ENCODE measurements at places on chromosomes 5 and 9.

DNA sequence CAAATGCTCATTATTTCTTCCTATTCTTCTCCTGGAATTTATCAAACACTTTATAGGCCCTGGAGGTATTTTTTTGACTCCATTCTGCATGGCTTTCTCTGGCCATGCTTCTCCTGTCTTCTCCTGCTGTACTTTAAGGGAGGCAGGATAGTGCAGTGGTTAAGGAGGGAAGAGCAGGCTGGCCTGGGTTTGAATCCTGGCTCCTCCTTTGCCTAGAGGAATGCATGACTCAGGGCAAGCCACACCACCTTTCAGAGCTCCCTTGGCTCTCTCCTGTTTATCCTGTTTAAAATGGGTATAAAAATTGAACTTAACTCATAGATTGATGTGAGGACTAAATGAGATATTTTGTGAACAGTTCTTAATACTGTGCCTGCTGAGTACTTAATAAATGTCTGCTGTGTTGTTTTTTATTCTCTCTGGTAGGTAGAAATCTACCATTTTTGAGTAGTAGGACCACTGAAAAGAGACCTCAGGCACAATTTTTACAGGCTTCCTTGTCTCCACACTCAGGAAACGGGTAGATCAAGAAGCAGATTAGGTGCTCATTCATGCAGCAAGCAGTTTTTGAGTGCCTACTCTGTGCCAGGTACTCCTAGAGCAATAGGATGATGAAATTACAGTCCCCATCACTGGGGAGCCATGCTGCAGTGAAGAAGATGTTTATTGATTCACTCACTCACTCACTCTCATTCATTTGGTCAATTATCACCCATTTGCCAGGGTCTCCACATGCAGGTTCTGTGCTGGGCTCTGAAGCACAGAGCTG is 32.7 kb upstream of the ARAP3 start:
- no peak for DNase-seq

- no peak for DNase-seq
These were observed 15.4 kb downstream of the ITK start for GRCh38 chr5:157196045-157196444.

DNA sequence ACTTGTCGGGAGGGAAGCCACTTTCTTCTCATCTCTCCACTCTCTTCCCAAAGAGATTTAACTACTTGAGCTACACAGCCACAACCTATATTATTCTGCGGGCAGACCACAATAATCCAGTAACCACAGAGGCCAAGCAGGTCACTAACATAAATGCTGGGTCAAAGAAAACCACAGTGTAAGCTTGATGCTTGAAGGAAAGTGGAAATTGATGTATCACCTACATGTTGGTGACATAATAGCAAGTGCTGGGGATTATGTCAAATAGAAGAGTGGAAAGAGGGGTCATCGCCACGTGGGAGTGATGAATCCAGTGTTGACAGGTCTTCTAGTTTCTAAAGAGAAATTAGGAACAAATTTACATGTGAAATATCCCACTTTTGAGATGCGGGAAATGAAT is 40.9 kb downstream of the RFK start:
- DNase-seq, result peak; percentile 66

GRCh38 chr9:133884907-133885744 is 107.0 kb downstream of the VAV2 start:
- DNase-seq, result no peak

DNA sequence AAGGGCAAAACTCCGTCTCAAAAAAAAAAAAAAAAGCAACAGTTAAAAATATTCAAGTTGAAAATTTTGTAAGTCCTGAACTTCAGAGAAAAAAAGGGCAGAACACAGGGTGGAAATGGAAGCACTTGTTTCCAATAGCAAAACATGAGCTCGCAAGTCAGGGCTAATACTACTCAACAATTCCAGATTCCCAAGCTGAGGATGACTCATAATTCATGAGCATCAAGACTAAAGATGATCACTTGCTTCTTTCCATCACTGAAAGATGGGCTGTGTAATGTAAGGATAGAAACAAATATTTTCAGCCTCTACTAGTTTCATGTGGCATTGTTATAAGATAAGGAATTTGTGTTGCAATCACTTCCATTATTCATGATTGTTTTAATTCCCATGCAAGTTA is 33.5 kb upstream of the FST start:
- DNase-seq, result peak; percentile 47

- DNase-seq, result no peak
These were observed 29.9 kb upstream of the FSTL4 start for GRCh38 chr5:133642153-133642722.

DNA sequence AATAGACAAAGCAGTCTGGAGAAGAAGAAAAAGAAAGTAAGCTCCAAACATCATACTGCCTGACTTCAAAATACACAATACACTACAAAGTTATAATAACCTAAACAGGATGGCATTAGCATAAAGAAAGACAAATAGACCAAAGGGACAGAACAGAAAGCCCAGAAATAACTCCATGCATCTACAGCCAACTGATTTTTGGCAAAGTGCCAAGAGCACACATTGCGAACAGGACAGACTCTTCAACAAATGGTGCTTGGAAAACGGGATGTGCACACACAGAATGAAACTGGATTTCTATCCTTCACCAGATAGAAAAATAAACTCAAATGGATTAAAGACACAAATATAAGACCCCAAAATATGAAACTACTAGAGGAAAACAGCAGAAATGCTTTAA is 66.6 kb upstream of the SPATA31E1 start:
- DNase-seq, result peak; percentile 19

GRCh38 chr9:91676046-91676445 is 252.4 kb upstream of the NFIL3 start:
- no peak for DNase-seq

- no peak for DNase-seq
These were observed 24.5 kb downstream of the PRRC2B start for GRCh38 chr9:131418143-131419025.

DNA sequence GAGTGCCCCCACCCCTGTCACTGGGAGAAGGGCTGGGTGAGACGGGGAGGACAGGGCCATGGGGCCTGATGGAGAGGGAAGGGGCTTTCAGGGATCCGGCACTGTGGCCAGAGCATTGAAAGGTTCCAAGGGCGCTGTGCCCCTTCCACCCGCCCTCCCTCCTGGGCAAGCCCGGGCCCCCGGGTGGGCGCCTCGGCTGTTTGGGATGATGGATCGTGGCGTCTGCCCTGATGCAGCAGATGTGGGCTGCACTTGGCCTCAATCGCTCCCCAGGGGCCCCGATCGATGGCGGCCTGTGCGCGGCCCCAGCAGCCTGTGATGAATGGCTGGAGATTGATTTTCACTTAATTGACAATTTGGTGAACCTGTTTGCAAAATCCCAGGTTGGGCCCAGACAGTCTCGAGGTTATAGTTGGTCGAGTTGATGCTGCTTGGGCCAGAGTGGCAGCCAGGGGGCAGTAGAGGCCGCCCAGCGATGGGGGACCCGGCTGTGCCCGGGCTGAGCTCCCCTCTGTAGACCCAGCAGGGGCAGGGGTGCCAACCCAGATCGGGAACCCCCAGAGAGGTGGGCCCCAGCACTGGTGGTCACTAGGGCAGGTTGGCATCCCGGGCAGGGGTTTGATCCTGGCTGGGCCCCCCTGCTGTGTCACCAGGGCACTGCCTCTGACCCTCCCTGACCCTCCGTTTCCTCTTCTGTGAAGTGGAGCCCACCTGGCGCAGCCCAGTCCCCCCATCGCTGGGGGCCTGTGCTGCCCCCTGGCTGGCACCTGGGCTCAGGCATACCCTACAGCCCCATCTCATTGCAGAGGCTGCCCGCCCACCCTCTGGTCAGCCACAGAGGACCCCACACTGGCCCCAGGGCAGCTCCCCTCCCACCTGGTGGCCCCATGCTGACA is 34.7 kb downstream of the LHX3 start:
- DNase-seq, result no peak

DNA sequence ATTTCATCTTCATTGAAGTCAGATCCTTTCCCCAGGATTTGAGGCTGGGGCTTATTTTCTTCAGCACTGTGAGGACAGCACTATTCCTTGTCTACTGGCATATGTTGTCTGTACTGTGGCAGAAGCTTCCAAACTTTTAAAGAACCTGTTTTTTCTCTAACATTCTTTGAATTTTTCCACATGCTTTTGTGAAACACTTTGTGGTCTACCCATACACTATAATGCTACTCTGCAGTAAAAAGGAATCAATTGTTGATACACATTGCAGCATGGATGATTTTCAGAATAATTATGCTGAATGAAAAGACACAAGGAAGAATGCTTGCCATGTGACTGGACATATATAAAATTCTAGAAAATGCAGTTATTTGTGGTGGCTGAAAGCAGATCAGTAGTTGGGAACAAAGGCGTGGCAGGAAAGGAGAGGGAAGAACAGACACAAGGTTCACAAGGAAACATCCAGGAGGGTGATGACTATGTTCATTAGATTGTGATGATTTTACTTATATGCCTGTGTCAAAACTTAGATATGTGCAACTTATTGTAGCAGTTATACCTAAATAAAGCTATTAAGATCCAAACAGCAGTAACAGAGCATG is 96.8 kb downstream of the WNK2 start:
- no peak for DNase-seq

DNA sequence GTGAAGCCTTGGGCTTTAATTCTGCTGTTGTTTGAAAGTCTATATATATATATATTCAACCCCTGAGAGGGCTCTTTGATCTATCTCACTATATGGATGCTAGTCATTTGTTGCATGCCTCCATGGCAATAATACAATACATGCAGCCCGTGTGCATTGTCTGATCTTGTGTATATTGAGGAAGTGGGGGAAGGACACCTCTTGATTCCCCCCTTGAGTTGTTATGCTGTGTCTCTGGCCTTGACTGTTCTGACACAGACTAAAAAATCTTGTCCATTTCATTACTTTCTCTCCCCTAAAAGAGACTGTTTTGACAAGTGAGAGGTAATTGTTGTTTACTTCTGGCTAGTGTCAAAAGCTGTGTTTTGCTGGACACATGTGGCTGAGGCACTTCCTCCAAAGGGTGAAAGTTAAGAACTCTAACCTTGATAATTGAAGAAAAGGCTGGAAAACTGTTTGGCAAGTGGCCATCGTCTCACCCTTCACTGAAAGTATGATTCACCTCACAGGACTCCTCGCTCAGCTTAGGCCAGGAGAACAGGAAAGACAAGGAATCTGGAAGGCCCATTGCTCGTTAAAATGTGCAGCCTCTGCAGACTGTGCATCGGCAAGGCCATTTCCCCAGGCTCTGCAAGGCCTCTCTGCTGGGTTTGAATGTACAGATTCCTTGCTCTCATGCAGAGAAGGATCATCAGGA is 304.0 kb downstream of the PRELID2 start:
- peak; percentile 86 for DNase-seq

GRCh38 chr5:71782771-71783770 is 64.0 kb downstream of the CARTPT start:
- DNase-seq, result peak; percentile 70

- DNase-seq, result no peak
These were observed 584.7 kb downstream of the EBF1 start for GRCh38 chr5:158514986-158515359.
